ENCODE measurements at places on chromosomes 6 and 20.

GRCh38 chr6:135910790-135911618 is 59.5 kb downstream of the PDE7B start:
- DNase-seq, result no peak

DNA sequence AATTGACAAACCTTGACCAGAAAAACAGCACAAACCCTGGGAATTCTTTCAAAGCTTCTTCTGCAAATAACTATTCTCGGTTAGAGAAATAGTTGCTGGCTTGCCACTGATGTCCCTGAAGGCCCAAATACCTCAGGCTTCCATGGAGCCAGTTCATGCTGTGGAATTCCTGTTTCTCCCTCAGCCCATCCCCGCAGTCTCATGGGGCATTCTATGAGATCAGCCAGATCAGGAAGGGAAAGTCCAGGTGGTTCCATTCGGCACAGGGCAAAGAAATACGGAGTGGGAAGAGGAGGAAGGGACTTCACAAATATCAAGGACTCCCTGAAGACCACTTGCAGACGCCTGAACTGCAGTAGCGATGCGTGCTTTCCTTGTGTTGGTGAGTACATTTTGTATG is 63.3 kb downstream of the MYLK4 start:
- DNase-seq, result no peak

GRCh38 chr6:132087391-132087790 is 136.2 kb upstream of the CCN2 start:
- no peak for DNase-seq

DNA sequence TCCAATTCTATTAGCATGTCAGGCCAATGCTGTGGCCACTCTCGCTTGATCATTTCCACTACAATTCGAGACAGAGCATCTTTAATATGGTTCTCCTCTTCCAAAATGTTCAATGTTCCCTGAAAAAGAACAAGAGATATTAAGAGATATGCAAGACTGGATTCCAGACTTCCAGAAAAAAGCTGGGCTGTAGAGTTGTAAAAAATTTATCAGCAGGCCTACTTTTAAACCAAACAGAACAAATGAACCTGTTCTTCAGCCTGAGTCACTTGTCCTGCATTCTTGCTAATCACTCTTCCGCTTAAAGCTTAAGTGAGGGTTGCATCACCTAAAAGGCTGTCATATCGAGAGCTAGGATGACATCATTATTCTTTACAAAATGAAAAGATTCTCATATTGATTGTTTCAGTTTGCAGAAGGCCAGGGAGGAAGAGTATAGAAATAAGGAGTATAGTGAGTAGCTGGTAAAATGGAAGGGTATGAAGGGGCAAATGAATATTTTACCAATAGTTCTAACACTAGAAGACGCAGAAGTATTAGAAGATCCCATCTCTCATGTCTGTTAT is 4.9 kb downstream of the XPO5 start:
- DNase-seq, result peak; percentile 14

- no peak for DNase-seq
Observed at GRCh38 chr20:48787861-48788375, 39.9 kb downstream of the PREX1 start.

- DNase-seq, result no peak
Observed at GRCh38 chr6:135261872-135262725, 81.0 kb downstream of the MYB start.

GRCh38 chr6:116175344-116175743 is 49.4 kb upstream of the COL10A1 start:
- DNase-seq, result no peak

DNA sequence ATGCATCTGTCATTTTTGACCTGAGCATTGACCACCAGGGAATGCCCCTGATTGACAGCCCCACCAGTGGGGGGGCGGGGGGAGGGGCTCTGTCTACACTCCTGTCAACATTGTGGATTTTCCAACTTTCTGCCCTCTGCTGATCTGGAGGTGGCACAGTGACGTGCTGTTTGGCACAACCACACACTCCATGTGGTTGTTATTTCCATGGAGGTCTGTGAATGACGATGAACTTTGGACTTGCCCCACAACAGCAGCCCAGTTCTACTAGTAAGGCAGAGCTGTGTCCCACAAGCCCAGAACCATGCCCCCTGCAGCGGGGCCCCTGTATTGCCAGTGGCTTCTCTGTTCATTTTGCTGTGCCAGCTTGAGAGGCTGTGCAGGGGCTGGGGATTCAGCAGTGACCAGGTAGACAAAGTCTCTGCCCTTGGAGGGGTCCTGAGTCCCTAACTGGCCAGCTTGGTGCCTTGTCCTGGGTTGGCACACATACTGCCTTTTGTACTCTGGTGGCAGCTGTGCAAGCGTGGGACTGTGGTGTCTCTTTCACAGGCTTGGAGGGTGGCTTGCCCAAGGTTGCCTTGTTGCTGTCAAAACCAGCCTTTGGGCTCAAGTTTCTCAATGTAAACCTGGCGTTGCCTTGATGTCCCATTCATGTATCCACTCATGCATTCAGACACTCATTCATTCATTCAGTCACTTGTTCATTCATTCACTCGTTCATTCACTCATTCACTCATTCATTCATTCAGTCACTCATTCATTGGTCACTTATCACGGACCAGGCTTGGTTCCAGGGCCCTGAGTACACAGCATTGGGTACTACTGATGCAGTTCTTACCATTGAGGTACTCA is 108.5 kb downstream of the SYCP2 start:
- DNase-seq, result no peak

GRCh38 chr6:37375376-37375775 is 21.6 kb downstream of the RNF8 start:
- no peak for DNase-seq

GRCh38 chr20:32190616-32191415 is 16.7 kb downstream of the PLAGL2 start:
- DNase-seq, result no peak

- no peak for DNase-seq
Observed at GRCh38 chr6:36843170-36843569, 3.9 kb upstream of the CPNE5 start.

DNA sequence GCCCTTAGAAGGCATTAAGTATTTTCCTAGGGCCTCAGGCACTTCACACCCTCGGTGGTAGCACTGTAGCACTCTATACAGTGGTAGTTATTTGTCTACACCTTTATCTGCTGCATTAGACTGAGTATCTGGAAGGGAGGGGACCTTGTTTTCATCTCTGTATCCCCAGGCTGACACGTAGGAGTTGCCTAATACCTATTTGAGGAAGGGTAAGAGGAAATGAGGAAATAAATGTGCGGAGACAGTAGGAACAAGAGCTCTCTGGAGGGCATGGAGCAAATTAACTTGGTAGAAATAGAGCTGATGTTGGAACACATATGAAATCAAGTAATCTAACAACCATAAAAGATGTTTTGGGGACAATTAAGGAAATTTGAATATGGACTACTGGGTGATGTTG is 3.9 kb downstream of the CNPY3 start:
- DNase-seq, result no peak

GRCh38 chr6:63521475-63522210 is 50.6 kb upstream of the LOC128125822 start:
- no peak for DNase-seq

GRCh38 chr20:11891776-11892545 is 25.7 kb upstream of the BTBD3 start:
- DNase-seq, result peak; percentile 51

GRCh38 chr6:25882051-25882496 is 8.0 kb upstream of the SLC17A3 start:
- DNase-seq, result peak; percentile 24

DNA sequence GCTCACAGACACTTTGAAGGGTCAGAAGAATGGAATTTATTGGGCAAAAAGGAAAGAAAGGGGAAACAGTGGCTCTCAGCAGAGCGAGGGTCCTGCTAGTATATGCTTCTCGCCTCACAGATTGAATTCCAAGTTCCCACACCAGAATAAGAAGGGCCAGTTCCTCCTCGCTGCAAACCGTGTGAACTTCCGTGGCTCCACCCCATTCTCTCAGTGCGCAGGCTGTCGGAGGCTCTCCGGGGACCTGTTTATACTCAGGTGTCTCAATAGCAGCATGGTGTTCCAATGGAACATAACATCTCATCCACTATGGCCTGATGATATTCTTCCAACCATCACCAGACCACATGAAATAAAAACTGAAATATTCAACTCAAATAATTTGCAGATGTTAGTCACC is 4.6 kb downstream of the SAMD3 start:
- no peak for DNase-seq

DNA sequence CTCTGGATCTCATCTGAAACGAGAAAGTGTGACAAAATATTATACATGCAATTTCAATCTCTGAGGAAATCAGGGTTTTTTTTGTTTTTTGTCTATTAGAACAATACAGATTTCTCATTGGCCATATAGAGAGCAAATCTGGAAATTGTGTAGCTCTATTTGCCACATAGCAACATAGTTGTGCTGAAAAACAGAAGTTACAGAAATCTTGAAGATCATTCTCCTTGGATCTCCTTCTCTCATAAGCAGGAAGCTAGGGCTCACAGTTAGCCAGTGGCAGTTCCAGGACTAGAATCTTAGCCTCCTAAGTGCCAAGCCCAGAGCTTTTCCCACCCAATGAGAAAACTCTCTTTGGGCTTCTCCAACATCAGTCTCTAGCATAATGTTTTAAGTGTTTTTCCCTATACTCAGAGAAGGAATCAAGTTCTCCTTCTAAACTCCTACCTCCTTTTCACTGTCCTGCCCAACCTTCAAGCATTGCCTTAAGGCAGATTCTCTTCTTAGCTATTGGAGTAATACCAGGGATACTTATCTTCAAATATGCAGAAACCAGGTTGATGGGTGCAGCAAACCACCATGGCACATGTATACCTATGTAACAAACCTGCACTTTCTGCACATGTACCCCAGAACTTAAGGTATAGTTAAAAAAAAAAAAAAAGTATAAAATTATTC is 211.6 kb downstream of the ALDH8A1 start:
- DNase-seq, result no peak

GRCh38 chr6:34378470-34378869 is 14.0 kb downstream of the NUDT3 start:
- no peak for DNase-seq

- DNase-seq, result no peak
Observed at GRCh38 chr20:39880890-39881289, 808.1 kb downstream of the MAFB start.

DNA sequence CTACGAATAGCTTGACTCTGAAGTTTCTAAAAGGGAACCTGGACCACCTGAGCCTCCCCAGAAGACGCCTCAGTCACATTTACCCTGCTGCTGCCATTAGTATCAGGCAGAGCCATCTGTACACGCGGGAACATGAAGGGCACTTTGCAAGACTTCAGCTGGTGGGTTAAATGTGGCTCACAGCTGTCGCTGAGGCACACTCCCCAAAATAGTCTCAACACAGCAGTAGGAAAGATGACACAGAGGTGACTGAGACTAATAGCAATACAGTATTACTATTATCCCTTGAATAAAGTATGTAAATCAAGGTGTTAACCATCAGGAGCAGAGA is 29.0 kb downstream of the PSMB1 start:
- no peak for DNase-seq
